ENCODE measurements at places on chromosomes 7 and 10.

- no peak for DNase-seq
Observed at GRCh38 chr10:45440511-45441062, 66.6 kb downstream of the ALOX5 start.

- DNase-seq, result no peak
Observed at GRCh38 chr10:1560535-1561192, 176.7 kb downstream of the ADARB2 start.

DNA sequence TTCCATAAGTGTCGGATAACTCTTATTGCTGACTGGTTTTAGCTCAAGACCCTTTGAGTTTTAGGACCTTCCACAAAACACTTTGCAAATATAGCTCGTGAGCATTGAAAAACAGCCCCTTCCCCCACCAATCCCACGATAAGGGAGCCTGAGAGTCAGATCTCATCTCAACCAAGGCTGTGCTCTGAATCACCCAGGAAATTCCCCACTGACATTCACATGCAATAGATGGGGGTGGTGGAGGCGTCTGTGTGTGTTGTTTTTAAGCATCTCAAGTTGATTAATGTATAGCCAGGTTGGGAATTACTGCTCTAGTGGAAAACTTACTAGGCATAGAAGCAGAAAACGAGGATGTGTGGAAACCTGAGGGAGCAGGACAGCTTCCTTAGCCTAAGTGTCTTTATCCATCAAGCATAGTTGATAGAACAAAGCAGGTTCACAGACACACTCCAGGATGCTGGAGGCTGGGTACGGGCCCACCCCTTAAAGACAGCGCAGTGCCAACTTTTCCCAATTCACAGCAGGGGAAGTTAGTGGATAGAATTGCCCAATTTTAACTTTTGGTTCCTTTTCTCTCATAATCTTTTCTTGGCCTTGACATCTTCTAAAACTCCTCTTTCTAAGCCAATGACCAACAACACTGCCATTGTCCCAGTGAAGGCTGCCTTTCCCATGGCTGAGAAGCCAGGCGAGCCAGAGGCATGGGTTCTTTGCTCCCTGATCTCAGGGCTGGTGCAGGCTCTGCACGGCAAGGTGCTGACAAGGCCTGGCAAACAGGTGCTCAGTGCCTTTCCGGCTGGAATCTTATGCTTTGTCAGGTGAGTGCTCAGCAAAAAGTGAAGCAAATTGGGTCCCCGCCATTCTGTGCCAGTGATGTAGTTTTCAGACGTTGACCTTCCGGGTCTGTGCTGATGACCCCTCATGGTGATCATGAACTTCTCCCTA, 98.5 kb upstream of the INSIG1 start:
- DNase-seq, result no peak

DNA sequence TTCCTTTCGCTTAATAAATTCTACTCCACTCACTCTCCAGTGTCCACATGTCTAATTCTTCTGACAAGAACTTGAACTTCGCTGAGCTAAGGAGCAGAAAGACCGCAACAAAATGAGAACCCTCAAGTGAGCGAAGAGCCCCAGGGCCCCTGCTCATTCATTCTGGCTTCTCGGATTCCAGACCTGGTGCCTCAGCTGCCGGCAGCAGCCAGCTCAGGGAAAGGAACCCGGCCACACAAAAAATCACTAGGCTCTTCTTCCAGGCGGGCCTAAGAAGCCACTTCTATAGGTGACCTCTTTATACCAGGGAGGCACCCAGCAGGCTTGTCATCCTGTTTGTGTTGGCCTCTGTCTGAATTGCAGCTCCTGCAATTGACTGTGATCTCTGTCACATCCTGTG, 33.3 kb downstream of the OTUD1 start:
- no peak for DNase-seq

GRCh38 chr7:136056651-136057231, 79.6 kb upstream of the MTPN start:
- DNase-seq, result no peak

DNA sequence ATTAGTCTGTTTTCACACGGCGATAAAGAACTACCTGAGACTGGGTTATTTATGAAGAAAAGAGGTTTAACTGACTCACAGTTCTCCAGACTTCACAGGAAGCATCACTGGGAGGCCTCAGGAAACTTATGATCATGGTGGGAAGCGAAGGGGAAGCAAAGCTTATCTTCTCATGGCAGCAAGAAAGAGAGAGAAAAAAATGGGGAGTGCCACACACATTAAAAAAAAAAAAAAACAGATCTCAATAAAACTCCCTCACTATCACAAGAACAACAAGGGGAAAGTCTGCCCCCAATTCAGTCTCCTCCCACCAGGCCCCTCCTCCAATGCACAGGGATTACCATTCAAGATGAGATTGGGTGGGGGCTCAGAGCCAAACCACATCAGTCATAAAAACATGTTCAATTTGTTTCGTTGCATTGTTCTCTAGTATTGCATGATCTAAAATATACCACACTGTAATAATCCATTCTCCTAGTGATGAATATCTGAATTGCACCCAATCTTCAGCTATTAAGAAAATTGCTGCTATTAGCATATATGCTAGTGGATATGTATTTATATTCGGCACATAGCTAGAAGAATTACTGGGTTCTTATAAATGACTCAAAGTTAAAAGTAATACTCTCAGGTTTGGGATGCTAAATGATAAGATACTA, 328.9 kb upstream of the KCND2 start:
- no peak for DNase-seq

- no peak for DNase-seq
Observed at GRCh38 chr7:29609162-29610037, 45.8 kb downstream of the PRR15 start.

GRCh38 chr10:122276611-122277208, 5.6 kb downstream of the BTBD16 start:
- DNase-seq, result no peak

- no peak for DNase-seq
Observed at GRCh38 chr10:129966370-129966888, 2.4 kb upstream of the EBF3 start.

- no peak for DNase-seq
Observed at GRCh38 chr7:116310141-116310540, 99.8 kb downstream of the TES start.
